Retina (tissue), 1 donor: ENCODE measurements at places on chromosomes 5 and 9.
A peak's percentile ranks its signal among the peaks of the same experiment; 100 is the strongest.

- no peak for DNase-seq
Measured at GRCh38 chr9:76744336-76744735, 19.9 kb upstream of the PCA3 start.

DNA sequence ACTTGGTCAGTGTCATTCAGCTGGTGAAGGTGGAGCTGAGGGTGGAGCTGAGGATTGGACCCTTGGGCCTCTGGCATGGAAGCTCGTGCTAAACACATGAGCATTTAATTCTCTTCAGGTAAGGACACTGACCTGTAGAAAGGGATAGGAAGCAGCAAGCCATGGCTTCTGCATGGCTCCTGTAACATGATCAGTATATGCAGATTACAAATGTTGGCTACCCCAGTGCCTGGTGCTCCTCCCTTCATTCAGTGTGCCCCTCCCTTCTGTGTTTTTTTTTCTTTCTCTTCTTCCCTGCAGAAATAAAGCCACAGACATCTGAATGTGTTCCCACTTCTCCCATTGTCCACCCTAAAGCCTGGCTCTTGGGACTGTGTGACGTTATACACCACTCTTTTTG, 52.9 kb downstream of the ARHGAP26 start:
- no peak for DNase-seq

DNA sequence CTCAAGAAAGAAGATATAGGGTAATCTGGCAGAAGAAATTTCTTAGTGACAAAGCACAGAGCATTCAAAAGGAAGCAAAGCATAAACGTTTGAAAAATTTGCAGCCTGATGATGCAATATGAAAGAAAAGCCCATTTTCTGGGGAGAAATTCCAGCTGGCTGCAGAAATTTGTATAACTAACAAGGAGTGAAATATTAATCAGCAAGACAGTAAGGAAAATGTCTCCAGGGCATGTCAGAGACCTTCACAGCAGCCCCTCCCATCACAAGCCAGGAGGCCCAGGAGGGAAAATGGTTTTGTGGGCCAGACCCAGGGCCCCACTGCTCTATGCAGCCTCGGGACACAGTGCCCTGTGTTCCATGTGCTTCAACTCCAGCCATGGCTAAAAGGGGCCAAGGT, 359.4 kb downstream of the HINT1 start:
- no peak for DNase-seq

GRCh38 chr5:157283434-157283833, 17.5 kb downstream of the CYFIP2 start:
- no peak for DNase-seq

GRCh38 chr5:63011158-63011557, 432.5 kb downstream of the LRRC70 start:
- DNase-seq, result no peak

- no peak for DNase-seq
Measured at GRCh38 chr5:9861666-9862256, 231.6 kb upstream of the TAS2R1 start.

DNA sequence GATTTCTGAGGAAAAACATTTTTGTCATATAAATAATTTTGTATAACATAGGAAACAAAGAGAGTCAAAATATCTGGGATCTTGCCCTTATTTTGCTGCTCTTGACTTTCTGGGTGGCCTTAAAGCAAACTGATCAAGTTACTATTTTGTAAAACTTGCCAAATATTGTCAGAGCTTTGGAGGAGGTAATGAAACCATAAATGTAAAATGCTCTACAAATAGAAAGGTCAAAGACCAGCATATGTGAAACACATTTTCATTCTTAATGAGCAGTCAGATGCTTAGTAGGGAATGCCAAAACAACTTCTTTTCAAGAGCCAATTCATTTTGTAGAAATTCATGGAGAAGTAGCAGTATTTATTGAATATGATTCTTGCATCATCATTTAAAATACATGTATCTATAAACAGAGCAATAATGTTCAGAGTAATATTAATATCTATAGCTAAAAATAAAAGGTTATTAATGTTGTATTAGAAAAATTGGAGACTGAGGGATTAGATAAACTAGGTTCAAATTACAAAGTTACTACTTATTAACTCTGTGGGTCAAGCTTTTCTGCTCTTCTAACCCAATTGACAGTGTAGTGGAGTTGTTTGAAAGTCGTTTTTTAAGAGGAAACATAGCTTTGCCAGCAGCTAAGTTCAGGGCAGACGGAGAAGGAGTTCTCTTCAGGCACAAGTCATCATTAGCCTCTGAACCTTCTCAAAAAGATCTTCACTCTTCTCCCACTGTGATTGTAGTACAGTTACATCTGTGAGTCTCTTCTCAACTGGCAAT, 2053.1 kb downstream of the EFNA5 start:
- DNase-seq, result no peak

GRCh38 chr9:72524820-72525540, 3.6 kb downstream of the TMC1 start:
- peak; percentile 33 for DNase-seq

DNA sequence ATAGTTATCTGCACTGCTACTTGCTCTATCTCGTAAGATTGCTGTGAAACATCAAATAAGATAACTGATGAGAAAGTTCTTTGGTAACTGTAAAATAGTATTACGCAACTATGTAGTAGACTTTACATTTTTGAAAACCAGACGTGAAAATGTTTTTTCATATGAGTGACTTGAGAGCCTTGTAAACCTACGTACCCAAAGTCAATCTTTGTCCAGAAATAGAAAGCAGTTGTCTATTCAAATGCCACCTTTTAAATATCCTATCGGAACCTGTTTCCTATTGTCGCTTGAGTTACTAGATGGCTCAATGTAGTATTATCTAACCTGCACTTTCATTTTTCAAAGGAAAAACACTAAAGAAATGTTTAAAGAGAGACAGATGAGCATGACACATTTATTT, 1.6 kb downstream of the FNIP1 start:
- DNase-seq, result no peak

DNA sequence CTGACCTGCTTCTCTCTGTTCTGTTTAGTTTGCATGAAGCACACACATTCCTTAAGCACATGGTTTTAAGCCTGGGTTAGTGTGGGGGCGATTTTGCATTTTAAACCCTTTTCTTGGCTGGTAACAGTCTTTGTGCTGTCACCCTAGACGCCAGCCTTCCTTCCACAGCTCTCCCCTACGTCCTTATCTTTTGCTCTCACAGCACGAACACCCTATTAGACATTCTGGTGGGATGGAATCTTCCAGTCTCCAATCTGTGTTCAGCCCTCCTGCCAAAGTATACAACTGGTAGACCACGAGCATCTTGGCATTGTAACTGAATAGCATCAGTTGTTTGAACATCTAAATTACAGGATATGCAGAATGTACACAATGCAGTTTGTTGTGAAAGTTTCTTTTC, 316.9 kb upstream of the IRX2 start:
- DNase-seq, result no peak

- no peak for DNase-seq
Measured at GRCh38 chr9:124889006-124889405, 27.1 kb downstream of the ARPC5L start.

DNA sequence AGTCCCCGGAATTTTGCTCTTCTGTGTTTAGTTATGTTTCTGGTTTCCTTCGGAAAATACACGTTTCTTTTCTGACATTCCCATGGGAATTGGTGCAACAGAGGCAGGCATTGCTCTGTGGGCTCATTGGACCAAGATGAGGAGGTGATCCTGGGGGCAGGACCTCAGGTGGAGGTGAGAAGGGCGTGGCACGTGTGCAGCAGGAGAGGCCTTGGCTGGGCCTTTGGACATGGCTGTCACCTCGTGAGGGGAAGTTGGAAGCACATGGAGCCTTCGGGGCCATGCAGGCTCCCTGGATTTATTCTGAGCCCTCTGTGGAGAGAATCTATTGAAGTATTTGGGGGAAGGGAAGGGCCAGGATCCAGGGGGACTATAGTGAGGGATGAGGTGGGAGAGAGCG, 44.5 kb downstream of the WNK2 start:
- DNase-seq, result no peak

GRCh38 chr9:2723376-2724065, 6.2 kb downstream of the KCNV2 start:
- no peak for DNase-seq

GRCh38 chr9:83041771-83042170, 21.2 kb downstream of the RASEF start:
- no peak for DNase-seq

DNA sequence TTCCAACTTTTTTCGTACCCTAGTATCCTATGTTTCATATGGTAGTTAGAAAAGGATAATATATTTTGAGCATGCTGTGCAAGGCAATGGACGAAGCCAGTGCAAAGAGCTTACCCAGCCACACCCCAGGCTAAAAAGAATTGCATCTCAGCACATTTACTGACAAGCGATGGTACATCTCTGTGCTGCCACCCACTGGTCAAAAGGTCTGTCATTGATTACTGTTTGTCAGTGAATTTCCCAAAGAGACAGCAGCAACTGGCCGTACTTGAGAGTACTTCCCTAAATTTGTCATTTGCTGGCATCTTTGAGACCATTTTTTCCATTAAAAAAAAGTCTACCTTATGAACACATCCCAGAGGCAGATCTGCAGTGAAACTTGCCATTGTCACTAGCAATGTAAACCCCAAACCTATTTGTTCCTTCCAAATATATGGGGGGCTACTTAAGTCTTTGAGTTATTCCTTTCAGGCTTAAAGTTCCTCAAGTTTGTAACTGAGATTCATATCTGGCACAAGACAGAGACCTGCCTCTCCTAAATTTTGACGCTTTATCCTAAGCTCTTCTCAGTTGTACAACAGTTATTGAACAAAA, 184.3 kb downstream of the CTNND2 start:
- DNase-seq, result peak; percentile 65

DNA sequence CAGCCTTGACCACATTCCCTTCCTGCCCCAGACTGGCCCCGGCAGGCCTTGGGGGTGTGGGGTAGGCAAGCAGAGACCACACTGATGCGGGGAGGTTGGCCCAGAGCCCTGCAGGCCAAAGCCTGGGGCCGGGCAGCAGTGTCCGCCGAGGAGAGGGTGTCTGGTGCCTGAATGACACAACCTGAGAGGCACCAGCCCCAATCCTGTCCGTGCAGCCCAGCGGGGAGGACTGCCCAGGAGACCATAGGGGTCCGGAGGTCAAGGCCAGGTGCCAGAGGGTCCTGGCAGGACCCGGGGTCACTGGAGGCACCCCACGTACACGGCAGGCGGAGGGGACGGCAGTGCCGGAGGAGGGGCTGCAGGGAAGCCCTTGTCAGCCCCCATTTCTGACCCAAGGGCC, 5.6 kb upstream of the PTGDS start:
- no peak for DNase-seq

DNA sequence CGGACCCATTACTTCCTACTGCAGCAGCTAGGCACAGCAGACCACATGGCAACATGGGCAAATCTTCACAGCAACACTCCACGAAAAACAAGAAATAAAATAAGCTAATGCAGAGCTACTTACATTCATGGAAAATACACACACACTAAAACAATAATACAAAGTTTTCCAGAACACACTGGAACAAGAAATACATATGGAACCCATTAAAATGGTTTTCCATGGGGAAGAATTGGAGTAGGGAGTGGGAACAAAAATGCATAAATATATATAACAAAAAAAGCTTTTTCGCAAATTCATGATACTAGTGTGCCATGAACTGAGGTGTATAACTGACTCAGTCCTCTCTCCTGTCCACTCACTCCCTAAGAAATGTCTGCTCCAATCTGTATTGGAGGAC, 8.3 kb downstream of the ADAMTS12 start:
- DNase-seq, result no peak

DNA sequence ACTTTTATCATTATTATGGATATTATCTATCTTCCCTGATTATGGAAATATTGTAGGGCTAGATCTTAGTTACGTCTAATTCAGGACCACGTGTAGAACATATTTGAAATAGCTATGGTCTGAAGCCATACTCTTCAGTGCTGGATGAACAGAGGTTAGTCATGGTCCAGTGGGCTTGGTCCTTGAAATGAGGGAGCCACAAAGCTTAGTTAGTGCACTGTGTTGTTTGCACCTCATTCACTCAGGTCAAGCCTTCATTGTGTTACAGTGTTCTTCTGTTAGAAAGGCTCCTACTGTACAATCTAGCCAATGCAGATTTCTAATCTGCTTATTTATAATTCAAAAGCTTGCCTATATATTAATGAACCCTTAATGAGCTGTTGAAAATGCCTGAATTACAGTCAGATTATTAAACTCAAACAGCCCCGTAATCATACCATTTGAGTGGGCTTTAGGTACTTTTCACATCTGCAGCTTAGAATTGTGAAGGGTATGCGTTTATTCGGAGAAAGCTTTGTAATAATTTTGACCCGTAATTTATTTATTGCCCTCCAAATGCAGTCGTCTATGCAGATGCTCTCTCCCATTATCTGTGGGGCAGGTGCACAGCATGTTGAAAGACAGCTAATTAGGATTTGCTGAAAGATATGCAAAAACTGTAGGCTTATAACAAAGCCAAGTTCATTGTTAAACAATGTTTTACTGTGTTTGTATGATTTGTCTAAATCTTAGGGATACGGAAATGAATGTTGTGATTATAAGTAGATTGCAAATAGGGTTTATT, 164.9 kb downstream of the PBX3 start:
- peak; percentile 50 for DNase-seq

- no peak for DNase-seq
Measured at GRCh38 chr5:176754376-176754973, 55.9 kb upstream of the UNC5A start.

- no peak for DNase-seq
Measured at GRCh38 chr5:78765756-78766411, 117.3 kb upstream of the LHFPL2 start.

- no peak for DNase-seq
Measured at GRCh38 chr5:131536850-131537448, 98.1 kb downstream of the RAPGEF6 start.

DNA sequence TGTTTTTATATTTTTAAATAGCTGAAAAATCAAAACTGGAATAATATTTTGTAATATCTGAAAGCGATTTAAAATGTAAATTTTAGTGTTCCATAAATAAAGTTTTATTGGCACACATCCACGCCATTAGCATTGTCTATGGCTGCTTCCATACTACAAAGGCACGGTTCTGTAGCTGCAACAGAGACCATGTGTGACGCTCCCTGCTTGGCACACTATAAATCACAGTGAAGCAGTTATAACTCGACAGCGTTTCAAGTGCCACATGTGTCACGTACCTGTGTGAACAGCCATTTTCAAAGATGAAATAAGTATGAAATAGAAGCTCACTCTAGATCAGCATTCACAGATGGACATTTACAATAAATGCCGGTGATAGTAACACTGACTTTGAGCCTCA, 810.1 kb upstream of the WWC1 start:
- no peak for DNase-seq
